ENCODE measurements at places on chromosomes 5 and 9.

GRCh38 chr9:32350682-32351081 is 33.8 kb upstream of the ACO1 start:
- no peak for DNase-seq

DNA sequence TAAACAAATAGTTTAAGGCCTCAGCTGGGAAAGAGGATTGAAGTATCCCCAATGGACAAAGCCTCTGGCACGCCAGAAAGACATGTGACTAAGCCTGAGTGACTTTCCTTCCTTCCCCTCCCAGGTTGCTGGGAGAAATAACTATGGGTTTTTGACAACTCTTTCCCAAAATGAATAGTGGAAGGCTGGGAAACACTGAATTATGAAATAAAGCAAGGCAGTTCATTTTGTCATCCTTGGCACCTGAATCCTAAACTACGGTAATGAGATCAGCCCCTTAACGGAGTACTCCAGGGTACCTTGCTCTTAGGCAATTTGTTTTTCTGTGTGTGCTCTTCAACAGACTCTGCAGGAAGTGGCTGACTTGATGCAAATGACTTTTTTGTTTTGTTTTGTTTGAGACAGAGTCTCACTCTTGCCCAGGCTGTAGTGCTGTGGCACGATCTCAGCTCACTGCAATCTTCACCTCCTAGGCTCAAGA is 75.2 kb downstream of the LMNB1 start:
- no peak for DNase-seq

GRCh38 chr9:131656356-131657036 is 83.4 kb downstream of the RAPGEF1 start:
- peak; percentile 97 for DNase-seq

DNA sequence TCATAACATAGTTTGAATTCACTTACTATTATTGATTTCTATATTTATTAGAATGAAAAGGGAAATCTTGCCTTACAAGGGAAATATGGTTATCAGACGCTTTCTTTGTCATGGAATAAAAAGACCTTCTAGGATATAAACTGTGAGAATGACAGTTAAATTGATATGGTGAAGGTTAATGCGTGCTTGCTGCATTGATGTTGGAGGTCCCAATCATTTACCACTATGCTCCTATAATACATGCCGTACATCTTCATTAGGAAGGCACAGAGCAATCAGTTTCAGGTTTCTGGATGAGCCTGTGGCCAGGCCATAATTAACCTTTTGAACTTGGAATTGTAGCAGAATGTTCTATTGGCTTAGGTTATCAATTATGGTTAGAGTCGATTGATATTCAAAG is 201.4 kb upstream of the TLX3 start:
- DNase-seq, result no peak

DNA sequence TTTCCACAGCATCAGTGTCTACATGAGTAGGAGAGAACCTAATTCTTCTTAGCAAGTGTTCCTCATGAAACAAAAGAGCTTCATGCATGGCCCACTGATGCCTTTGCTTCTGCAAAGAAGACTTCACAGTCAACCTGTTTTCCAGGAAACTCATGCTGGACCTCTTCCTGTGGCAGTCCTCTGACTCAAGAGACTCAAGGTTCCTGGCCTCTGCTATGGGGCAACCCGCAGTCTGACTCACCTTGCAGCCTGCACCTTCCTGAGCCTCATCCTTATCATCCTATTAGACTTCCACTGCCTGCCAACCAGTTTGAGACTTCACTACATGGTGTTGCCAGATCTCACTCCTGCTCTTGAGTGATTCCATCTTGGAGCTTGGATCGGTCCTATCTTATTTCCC is 17.6 kb upstream of the AGGF1 start:
- no peak for DNase-seq

DNA sequence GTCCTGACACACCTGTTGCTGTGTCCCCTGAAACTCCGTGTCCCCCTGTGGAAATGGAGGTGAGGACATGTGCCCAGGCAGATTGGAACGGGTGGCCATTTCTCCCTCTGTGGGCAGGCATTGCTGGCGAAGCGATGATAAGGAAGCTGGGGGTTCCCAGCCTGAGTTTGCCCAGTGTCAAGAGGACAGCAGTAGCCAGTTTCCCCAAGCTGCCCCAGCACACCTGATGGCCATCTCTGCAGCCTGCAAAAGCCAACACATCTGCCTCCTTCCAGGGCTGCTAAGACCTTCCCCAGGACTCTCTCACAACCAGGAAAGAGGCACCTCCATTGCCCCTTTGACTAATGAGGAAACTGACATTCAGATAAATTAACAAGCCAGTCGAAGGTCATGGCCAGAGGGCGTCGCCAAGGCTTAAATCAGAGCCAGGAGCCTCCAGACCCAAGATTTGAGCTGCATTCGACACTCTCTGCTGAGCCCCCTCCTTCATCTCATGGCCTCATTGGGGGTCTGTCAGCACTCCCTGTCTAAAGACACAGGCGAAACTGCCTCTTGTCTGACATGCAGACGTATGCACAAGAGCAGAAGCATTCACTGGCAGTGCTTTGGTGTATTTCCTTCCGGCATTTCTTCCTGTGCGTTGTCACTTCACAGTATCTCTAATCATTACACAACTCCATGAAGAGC is 10.4 kb upstream of the WNK2 start:
- no peak for DNase-seq

DNA sequence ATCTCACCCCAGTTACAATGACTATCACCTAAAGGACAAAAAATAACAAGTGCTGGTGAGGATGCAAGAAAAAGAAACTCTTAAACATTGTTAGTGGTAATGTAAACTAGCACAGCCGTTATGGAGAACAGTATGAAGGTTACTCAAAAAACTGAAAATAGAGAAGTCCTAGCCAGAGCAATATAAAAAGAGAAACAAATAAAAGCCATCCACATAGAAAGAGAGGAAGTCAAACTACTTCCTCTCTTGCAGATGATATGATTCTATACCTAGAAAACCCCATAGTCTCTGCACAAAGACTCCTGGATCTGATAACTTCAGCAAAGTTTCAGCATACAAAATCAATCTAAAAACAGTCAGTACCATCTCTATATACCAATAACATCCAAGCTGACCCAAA is 221.5 kb upstream of the FAM174A start:
- no peak for DNase-seq

DNA sequence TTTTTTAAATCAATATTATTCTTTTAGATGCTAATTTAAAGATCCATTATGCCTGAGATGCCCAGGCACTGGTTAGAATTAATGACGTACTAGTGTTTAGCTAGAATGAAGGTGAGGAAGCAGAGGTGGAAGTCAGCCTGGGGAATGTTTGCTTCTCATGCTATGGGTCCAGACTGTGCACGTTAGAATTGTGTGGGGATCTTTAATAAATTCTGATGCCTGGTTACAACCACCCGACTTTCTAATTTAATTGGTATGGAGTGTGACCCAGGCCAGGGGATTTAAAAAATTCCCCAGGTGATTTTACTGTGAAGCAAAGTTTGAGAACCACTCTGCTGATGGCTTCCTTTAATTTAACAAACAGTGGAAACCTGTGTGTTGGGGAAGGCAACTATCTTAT is 111.1 kb downstream of the DOCK2 start:
- no peak for DNase-seq

- DNase-seq, result peak; percentile 98
Observed at GRCh38 chr9:37464426-37465248, 613 bp downstream of the ZBTB5 start.

GRCh38 chr5:81590498-81591384 is 160.2 kb downstream of the SSBP2 start:
- no peak for DNase-seq

DNA sequence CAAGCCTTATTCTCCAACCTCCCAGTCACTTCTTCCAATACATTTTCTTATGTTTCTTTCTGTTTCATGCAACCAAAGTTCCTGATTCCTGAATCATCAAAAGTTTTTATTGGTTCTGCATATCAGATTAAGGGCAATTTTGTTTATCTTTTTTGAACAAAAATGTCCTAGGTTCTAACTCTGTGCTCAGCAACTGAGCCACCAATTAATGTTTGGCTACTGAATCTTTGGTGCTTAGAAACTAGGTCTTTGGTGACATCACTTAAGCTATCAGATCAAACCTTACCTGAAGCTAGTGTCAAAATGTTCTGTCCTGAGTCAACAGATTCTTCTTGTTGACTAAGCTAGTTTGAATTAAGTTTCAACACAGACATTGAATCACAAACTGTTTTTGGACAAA is 56.1 kb downstream of the FGF18 start:
- DNase-seq, result no peak

- no peak for DNase-seq
Observed at GRCh38 chr5:178454821-178455479, 135.2 kb downstream of the COL23A1 start.

DNA sequence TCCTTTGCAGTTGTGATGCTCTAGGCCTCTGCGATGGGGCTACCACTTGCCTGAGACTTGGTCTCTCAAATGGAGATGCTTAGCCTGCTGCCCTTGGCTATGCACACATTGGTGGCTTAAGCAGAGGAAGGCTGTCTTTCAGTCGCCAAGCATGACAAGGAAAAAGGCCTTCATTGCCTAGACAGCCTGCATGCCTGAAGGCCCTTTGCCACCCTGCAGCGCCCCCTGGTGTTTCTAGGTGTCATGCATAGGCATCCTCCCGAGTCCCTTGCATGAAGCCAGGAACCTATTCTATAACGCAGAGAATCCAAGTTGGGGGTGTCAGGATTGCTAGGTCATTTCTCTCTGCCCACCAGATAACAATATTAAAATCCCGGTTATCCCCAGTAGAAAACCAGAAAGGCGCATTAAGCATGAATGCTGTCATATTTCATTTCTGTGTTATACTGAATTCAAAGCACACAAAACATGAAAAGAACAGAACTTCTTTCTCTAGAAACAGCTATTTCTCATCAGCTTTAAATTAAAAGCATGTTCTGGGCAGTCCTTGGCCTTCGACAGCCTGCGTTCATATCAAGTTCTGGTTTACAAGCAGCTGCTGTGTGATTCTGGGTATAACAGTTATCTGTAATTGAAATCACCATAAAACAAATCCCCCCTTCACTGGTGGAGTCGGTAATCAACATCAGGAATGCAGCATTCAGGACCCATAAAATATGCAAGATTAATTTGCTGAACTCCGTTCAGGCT is 59.7 kb upstream of the TRPC7 start:
- no peak for DNase-seq

- DNase-seq, result no peak
Observed at GRCh38 chr5:27171761-27172261, 133.4 kb upstream of the CDH9 start.

- DNase-seq, result no peak
Observed at GRCh38 chr9:106025453-106025852, 331.1 kb downstream of the TMEM38B start.

DNA sequence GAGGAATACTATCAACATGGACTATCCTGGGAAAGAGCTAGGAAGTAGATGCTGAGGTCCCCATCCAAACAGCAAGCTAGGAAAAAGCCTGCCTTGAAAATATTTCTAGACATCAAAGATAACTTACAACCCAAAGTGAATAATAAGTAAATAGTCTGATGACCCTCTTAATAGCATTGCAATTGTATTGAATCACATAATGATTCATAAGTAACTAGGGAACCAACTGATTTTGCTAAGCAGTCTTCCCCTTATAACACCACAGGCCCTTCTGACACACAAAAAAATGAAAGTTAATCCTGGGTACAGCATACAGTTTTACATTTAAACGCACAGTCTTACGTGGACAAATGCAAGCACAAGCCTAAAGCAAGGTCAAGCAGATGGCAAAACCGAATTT is 199.3 kb downstream of the RFK start:
- DNase-seq, result no peak

- no peak for DNase-seq
Observed at GRCh38 chr5:89253666-89254352, 370.8 kb upstream of the MEF2C start.

DNA sequence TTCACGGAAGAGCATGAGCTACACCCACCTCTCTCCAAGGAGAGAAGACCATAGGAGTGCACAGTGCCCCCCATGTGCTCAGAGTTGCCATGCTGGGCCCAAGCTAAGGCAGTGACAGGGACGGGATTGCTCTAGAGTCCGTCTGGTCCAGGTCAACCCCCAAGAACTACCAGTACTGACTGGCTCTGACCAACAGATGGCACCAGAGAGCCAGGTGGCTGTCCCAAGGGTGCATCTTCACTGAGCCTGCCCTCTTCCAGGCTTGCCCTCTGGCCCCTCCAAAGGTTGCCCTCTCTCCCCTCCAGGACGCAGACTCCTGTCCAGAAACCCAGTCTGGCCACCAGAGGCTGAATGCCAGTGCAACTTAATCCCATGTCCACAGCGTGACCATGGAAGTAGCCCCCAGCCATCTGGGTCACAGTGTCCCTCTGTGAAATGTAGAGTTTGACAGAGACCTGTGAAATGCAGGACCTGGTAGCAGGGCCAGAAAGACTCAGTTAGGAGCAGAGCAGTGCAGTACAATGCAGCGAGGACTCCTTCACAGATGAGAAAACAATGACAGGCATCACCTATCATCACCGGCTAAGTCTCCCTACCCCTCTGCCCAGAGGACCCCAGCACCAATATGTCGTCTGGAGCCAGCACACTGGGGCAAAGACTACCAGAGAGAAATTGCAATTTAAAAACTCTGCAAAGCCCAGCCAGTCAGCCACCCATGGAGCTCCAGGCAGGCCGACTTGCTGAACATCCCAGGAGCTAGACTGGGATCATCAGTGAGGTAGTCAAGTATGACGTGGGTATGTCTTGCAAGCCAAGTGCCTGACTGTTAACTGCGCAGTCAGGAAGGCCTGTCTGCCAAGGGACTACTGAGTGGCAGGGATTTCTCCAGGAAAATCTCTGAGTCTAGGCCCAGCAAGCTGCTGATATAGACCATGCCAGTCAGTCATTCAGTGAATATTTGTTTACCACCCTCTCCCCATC is 7.7 kb upstream of the SKP1 start:
- no peak for DNase-seq

- no peak for DNase-seq
Observed at GRCh38 chr5:168481330-168481788, 4.9 kb upstream of the RARS1 start.

DNA sequence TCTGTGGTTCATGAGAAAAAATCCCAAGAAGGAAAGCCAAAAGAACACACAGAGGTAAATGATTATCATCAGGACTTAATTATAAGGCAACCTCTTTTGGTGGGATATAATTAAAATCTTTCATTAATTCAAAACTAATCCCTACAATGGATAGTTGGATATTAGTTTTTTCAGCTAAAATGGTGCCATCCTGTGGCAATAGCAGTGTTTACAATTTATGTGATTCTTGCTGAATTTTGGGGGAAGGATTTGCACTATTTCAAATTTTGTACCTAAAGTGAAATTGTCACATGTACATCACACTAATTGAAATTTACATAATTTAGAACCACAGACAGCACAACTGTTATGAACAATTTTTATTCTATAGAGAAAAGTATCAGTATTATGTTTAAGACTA is 67.0 kb downstream of the CAST start:
- no peak for DNase-seq

- DNase-seq, result no peak
Observed at GRCh38 chr5:107826311-107827000, 155.7 kb upstream of the EFNA5 start.

GRCh38 chr5:144139586-144139985 is 30.9 kb downstream of the YIPF5 start:
- no peak for DNase-seq

DNA sequence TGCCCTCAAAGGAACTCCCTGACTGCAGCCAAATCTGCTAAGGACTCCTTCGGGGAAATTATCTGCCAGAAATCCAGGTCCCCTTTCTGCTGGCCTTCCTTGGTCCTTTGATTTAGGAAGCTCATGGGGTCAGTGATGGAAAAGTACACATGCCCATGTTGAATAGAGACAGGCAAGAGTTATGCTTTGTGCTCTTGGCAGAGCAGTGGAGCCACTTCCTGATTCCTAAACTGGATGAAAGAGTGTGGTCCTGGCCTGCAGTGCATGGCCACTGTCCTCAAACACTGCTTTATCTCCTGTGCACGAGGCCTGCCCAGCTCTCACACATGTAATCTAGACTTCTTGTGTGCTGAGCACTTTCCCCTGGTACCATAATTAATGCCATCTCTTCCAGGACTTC is 2.0 kb upstream of the EBF1 start:
- no peak for DNase-seq

Measured in DMS79 treated with DMSO at 0.1 percent for 48 hours (cell line).